Left kidney (tissue), 8 donors: ENCODE measurements at places on chromosomes 2 and 18. TPM values are rescaled to one million over a fixed set of nuclear protein-coding genes. Genes with fewer than 3 reads are reported as not detected.

MPP4 gene
- 0.47 TPM for polyA plus RNA-seq

DNA sequence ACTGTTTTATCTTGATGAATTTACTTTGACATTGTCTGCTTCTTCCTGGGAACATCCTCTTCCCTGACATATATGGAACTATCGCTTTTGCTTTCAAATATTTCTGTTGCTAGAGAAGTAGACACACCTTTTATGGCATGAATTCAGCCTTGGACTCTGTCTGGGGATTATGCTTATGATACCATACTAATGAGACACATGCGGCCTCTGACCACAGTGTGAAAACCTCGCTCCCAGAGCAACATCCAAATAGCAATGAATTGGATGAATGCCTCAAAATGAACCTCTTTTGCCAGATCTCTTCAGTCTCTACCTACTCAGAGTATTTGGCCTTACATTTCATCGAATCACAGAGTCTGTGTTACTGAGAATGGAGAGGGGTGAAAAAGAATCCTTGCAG lies 70.9 kb downstream of the PIEZO2 start:
- no peak for DNase-seq

GRCh38 chr2:239664216-239664810 lies 263.5 kb upstream of the HDAC4 start:
- DNase-seq = no peak

GRCh38 chr2:10847008-10847407 lies 34.4 kb upstream of the PDIA6 start:
- DNase-seq = no peak

GRCh38 chr2:64522843-64523428 lies 1.2 kb upstream of the AFTPH start:
- peak; percentile 87 for DNase-seq

UGT1A5 gene
- polyA plus RNA-seq = not detected

IL18RAP gene
- polyA plus RNA-seq = 0.27 TPM

DNA sequence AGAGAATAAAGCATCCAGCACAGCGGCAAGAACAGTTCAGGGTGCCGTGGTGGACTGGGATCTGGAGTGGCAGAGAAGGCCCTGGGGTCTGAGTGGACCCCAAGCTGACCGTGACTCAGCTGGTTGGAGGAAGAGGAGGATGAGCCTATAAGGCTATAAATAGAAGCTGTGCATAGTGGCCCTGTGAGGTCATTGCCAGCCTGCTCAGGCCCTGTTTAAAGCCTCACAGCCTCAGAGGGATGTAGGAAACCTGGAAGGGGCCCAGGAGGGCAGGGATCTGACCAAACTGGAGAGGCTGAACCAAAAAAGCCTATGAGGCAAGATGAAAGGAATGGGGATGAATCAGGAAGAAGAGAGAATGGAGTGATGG lies 11.3 kb upstream of the DES start:
- DNase-seq = no peak

- DNase-seq = no peak
These were observed 297.9 kb downstream of the SOX11 start for GRCh38 chr2:5990086-5990485.

CXCR1 gene
- polyA plus RNA-seq = not detected

DNA sequence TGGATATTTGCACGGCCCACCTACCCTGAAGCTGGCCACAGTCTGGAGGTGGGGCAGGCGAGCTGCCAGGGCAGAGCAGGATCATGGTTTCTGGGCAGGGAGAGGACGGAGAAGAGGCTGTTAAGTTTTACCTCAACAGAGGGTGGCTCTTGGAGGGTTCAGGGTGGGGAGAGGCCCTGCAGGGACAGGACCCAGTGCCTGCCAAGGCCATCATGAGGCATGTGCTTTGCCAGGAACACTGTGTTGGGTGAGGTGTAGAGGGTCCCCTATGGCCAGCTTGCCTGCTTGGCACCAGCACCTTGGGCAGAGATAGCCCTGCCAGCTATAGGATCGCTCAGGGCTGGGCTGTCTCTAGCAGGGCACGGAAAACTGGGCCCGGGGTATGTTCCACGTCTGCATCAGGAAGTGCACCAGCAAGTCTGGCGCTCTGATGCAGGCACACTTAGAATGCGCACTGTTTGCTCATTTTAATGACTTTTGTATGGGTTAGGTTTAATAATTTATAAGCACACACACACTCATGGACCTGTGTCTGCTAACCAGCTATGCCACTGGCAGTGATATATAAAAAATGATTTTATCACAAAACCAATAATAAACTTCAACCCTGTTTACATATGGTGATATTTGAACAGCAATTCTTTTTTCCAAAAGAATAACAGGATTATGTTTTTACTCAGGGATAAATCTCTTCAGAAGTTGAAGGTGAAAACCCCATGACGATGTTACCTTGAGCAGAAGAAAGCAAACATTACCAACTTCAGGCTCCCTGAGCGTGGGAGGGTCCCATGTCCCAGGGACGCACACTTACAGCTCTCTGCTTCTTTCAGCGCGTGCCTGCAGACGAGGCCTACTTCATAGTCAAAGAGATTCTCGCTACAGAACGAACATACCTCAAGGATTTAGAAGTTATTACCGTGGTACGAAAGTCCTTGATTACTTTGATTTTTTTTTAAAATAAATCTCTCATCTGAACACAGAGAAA lies 46.4 kb downstream of the STK25 start:
- DNase-seq = no peak

DNA sequence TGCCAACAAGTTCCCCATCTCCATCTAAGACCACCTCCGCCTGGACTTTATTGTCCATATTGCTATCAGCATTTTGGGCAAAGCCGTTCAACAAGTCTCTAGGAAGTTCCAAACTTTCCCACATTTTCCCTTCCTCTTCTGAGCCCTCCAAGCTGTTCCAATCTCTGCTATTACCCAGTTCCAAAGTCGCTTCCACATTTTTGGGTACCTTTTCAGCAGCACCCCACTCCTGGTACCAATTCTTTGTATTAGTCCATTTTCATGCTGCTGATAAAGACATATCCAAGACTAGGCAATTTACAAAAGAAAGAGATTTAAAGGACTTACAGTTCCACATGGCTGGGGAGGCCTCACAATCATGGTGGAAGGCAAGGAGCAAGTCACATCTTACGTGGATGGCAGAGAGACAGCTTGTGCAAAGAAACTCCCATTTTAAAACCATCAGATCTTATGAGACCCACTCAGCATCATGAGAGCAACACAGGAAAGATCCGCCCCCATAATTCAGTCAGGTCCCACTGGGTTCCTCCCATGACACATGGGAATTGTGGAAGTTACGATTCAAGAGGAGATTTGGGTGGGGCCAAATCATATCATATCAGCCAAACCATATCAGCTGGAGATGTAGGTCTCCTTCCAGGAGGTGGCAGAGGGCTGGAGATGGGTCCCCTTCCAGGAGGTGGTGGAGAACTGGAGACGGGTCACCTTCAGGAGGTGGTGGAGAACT lies 19.8 kb upstream of the TXNDC2 start:
- DNase-seq = no peak

B3GNT2 gene
- 31.3 TPM for polyA plus RNA-seq

DNA sequence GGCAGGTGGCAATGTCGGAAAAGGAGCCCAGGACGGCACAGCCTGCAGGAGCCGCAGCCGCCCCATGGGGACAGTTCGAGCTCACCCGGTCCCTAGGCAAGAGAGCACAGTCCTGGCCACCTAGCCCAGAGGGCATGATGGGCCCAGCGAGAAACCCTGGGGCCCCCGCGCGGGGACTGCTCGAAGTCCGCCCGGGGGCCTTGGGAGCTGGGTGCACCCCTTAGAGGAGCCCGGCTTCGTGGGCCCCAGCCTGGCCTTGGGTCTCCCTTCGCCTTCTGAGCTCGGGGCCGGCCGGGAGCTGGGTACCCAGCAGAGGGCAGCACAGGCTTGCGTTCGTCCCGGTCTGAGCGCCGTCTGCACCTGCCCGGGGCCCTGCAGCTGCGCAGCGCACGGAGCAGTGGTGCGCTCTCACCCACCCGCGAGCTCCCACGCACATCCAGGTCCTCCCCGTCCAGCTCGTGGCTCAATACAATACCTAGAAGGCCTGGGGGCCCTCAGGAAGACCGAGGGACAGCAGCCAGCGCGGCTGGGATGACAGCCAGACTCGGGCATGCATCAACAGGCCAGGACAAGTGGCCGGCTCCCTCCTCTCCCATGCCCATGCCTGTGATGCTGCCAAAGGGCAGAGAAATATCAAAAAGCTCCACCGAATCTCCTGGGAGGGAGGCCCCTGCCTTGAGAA lies 96.2 kb upstream of the ZNF532 start:
- DNase-seq = peak; percentile 66

NPC1 gene
- 25.3 TPM for polyA plus RNA-seq

COX5B gene
- polyA plus RNA-seq = 173 TPM

DNA sequence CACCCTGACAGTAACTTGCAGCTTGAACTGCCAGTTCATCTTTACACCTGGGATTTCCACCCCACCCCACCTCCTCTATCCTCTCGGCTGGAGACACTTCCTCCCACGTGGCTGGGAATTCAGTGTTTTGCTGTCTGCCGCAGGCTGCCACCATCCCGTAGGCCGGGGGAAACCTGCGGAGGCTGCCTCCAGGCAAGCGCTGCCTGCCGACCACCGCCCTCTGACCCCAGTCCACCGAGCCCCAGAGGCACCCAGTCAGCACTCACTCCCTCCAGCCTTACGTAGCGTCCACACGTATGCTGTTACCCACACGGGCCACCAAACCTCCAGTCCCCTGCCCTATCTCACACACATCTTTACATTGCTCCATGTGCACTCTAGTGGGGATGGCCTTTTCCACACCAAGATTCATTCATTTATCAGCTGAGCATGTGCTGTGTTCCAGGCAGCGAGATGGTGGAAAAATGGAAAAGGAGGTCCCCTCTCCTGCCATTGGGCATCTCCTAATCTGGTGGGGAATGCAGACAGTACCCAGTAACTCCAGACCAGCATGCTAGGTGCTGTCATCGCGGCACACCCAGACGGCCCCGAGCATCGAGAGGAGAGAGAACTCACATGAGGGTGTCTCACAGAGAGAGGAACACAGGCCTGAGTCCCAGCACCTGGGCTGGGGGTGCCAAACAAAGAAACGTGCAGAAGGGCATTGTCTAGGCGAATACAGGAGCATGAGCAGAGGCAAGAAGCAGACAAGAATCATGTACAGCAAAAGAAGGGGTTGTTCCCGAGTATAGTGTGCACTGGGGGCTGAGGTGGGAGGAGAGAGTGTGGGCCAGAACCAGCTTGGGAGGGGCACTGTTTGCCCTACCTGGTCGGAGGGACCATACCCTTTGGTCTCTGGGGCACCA lies 166.9 kb downstream of the SMAD7 start:
- DNase-seq = no peak

DNA sequence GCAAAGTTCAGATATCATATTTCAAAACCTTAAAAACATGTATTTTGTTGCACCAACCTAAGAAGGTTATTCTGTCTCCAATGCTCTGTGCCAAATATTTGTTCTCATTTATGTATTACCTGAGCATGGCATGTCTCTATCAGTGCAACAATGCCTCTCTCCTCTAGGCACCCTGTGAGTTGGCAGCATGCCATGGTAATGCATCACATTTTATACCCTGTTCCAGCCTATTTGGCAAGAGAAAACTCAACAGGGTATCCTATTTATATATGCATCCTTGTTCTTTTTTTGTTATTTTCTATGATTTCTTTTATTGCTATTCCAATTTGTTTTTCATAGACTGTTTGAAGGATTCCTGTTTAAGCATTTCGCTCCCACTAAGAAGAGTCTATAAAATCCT lies 126.3 kb upstream of the NRXN1 start:
- no peak for DNase-seq

EMILIN1 gene
- 57.7 TPM for polyA plus RNA-seq

DNA sequence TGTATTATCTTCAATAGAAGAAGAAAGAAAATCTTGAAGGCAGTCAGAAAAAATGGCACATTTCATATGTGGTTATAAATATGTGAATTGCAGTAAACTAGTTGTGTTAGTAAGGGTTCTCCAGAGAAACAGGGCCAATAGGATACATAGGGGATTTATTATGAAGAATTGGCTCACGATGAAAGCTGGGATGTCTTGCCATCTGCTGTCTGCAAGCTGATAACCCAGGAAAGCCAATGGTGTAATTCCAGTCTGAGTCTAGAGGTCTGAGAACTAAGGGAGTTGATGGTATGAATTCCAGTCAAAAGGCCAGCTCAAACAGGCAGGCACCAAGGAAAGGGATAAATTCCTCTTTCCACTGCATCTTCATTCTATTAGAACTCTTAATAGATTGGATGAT lies 362.4 kb downstream of the KCNJ3 start:
- no peak for DNase-seq

DNA sequence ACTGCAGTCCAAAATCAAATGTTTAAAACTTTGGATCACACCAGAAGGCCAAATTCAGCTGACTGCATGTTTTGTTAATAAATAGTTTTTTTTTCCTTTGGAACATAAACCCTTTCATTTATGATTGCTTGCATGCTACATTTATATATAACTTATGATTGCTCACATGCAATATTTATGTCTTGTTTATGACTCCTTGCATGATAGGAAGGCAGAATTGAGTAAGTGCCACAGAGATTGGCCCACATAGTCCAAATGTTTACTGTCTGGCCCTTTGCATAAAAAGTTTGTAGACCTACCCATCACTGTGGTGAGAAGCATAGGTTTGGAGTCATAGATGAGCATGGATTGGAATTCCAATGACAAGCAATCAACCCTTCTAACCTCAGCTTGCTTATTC lies 30.8 kb downstream of the WDFY1 start:
- no peak for DNase-seq

PMAIP1 gene
- 3.6 TPM for polyA plus RNA-seq

KCNS3 gene
- 9.2 TPM for polyA plus RNA-seq

PDE11A gene
- 9.4 TPM for polyA plus RNA-seq

DNA sequence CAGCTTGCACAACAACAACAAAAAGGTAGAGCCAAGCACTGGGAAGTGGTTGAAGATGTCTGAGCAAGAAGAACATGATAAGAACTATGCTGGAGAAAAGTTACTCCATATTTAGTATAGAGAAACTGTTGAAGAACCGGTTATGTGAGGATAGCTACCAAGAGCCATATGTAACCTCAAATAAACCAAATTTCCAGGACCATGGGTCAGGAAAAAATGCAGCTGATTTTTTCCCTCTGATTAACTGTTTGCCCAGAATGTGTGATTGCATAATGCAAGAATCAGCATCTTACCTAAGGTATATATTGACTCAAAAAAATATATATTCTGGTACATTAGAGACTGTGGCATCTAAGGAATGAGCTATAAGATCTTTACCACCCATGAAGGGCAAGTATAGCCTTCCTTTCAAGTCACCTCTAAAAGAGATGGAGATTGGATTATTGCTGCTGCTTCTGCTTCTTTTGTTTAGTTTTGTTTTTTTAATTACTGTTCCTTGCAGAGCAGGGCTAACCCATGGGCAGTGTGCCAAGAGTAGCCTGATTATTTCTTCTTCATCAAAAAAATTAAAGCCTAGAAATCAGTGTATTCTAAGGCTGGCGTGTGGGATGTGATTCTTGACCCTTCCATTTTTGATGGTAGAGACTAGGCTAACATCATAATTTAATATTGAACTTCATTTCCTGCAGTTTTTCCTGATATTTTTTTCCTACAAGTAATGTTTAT lies 76.9 kb upstream of the MAP3K20 start:
- DNase-seq = no peak

CHRNG gene
- polyA plus RNA-seq = 1.5 TPM

DHRS9 gene
- 0.68 TPM for polyA plus RNA-seq
